ENCODE measurements at places on chromosomes 6 and 20. TPM values are rescaled to one million over a fixed set of nuclear protein-coding genes. Genes with fewer than 3 reads are reported as not detected.
A peak's percentile ranks its signal among the peaks of the same experiment; 100 is the strongest.

The LPA gene
- not detected for total RNA-seq

The PRDM1 gene
- total RNA-seq = 1.5 TPM

The GDAP1L1 gene
- total RNA-seq = not detected

The OVOL2 gene
- total RNA-seq = not detected

The C6orf52 gene
- total RNA-seq = 0.25 TPM

The FOXA2 gene
- total RNA-seq = not detected

The LY6G6C gene
- total RNA-seq = not detected

The ADGB gene
- total RNA-seq = not detected

The USP49 gene
- 2.0 TPM for total RNA-seq

The CPNE5 gene
- total RNA-seq = 5.0 TPM

The POPDC3 gene
- total RNA-seq = 0.39 TPM

The TINAG gene
- not detected for total RNA-seq

The ZHX3 gene
- total RNA-seq = 6.4 TPM

The HLA-DQB1 gene
- total RNA-seq = under 0.01 TPM

The UST gene
- under 0.01 TPM for total RNA-seq

- DNase-seq = no peak
Measured at GRCh38 chr6:72389698-72390097, 232.2 kb upstream of the KCNQ5 start.

- DNase-seq = no peak
Measured at GRCh38 chr6:52356017-52356416, 5.9 kb upstream of the PAQR8 start.

GRCh38 chr20:49283703-49284625 is 6.1 kb upstream of the ZNFX1 start:
- DNase-seq = no peak

- DNase-seq = no peak
Measured at GRCh38 chr6:91719414-91719813, 1132.5 kb upstream of the MAP3K7 start.

GRCh38 chr20:22690616-22691179 is 106.3 kb upstream of the FOXA2 start:
- no peak for DNase-seq

DNA sequence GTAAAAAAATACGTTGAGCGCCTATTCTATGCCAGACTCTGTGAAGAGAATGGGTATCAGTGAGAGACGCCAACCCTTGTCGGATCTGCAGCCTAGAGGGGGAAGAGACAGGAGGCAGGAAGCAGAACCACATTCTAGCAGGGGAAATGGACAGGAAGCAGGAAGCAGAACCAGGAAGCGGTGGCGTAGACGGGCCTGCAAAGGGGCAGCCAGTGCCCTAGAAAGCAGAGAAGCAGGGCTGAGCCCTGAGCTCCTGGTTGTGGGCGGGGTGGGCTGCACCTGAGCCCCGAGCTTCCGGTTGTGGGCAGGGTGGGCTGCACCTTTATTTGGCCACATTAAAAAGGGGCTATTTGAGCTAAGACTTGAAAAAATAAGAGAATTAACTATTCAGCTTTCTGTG is 71.9 kb downstream of the FAM120B start:
- peak; percentile 18 for DNase-seq

DNA sequence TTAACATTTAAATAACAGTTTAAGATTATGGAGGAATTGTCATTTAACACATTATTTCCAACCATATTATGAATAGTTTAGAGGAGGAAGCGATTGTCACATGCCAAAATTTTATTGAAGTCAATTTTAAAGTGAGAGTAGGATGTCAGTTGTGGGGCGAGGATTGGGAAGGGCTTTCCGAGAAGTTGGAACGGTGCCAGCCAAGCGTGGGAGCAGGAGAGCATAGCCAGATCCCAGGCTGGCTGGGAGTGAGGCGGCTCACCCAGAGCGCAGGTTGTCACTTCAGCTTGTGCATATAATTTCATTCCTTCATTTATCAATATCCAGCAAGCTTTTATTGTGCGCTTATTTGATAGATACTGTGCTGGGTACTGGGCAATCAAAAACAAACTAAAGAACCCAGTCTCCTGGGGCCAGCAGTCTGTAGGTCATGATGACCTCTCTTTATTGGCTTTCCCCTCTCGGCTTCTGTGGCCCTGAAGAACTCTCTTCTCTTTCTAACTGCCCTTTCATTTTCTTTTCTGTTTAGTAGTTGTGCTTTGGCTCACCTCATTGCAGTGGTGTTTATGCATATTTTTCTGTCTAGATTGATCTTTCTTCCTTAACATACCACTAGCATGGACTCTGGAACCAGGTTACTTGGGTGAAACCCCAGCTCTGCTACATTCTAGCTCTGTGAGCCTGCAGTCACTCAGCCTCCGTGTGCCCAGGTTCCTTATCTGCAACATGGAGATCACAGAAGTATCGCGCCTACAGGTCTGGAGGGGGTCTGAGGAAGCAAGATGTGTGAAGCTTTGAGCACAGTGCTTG is 6.4 kb downstream of the CEP43 start:
- no peak for DNase-seq

DNA sequence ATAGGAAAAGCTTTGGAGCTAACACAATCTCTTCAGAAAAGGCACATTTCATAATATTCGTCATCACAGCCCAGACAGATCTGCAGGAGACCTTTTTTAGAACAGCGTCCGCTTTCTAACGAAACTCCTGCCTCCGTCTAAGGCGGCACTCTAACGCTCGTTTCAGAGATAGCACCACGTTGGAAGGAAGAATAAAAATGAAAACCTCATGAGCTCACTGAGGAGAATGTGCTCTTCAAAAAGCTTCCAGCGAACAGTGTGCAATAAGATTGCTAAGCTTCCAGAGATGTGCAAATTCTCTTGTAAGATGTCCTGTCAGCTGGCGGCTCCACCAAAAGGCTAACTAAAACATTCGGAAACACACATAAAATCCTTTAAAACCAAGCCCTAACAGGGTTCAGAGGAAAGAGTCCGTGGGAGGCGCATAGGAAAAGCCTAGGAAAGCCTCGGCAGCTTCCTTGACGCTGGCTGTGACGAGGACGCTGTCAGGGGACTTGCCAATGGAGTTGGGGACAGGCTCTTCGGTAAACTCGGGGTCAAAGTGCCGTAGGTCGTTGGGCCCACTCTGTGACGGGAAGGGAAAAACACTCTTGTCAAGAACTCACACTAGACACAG is 117.6 kb upstream of the SLC2A12 start:
- peak; percentile 40 for DNase-seq

GRCh38 chr6:159170333-159170672 is 1.1 kb downstream of the FNDC1 start:
- no peak for DNase-seq

DNA sequence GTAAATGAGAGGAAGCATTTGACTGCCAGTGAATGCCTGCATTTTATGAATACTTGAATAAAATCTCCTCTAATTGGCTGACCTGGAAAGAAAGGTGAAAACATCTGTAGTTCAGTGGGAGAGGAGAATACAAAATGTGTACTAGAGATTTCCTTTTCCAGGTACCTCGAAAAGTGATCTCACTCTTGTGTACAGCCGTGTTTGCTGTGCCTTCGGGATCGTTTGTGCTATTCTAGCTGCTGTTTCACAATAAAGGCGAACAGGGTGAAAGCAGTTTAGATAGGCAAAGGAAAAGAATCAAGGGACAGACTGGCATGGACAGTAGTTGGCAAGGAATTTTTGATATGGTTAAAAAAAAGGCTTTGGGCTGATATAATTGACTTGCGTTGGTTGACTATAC is 112.3 kb downstream of the ARID1B start:
- no peak for DNase-seq

- DNase-seq = no peak
Measured at GRCh38 chr6:329888-330691, 37.8 kb downstream of the DUSP22 start.

GRCh38 chr6:34248198-34248726 is 544 bp downstream of the SMIM29 start:
- DNase-seq = no peak

GRCh38 chr20:10853176-10853575 is 179.4 kb upstream of the JAG1 start:
- DNase-seq = no peak

DNA sequence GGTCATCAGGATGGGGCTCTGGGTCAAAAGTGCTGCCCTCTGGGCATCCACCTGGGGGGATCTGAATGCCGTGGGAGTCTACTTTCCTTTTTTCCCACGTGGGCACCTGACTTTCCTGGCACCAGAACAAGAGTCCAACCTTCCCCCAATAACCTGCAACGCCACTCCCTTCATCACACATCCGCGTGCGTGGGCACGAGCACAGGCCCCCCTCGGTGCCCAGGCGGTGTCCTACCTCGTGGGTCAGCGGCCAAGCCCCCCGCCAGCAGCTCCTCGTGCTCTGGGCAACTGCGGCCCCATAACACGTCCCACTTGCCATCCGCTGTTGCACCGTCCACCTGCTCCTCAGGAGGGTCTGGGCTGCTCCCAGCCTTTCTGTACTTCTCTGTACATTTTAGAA is 87.0 kb downstream of the YTHDF1 start:
- DNase-seq = no peak

DNA sequence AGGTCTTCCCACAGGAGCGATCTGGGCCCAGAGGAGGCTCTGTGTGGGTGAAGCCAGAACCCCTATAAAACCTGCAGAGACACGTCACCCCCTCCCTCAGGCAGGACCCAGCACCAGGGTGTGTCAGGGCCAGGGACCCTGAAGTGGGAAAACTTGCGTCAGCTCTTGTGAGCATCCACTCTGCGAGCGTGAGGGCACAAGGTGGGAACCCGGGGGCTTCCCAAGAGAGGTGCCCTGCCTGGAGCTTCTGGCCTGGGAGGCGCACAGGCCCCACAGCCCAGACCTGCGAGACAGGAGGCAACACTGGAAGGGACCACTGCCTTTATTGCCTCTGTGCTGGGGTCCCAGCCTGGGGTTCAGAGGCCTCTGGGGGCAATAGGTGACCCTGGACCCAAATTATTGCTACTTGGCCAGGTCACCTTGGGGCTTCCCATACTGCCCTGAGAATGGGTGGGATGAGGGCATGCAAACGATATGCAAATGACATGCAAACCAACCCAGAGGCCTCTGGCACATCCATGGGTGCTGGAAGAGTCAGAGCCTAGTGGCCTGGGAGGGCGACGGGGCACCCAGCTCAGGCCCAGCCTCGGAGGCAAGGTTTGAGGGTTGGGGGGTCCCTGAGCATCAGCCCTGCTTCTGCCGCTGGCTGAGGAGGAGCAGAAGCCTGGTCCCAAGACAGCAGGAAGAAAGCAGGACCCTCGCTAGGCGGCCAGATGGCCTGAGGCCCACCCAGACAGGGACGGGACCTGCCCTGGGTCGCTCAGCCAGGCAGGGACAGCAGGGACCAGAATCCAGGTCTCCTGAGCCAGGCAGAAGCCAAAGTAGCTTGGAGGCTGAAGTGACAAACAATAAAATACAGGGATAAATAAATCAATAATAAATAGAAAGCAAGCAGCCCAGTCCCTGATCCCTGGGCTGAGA is 5.1 kb upstream of the C20orf144 start:
- no peak for DNase-seq

DNA sequence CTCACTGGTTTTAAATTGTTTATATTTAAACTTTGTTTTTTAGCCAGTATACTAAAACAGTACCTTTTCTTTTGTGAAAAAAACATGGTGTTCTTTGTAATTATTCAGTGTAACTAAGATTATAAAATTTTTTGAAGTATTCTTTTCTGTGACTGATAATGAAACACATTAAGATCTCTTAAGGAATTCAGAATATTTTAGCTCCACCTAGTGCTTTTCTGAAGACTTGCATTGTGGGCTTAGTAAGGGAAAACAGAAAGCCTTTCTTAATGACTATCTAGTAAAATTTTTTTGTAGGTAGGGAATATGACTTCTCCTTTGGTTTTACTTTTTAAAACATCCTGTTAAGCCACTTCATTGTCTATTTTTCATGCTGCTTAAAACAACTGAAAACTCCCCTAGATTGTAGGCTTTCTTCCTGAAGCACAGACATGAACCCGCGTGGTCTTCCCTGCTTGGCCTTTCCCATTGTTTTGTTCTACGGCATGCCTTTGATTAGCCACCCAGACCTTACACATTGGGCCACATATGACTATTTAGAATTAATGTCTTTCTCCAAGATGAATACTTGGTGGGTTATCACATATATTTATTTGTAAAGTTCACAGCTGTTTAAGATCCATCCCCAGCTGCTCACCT is 72.1 kb downstream of the AFDN start:
- peak; percentile 58 for DNase-seq

DNA sequence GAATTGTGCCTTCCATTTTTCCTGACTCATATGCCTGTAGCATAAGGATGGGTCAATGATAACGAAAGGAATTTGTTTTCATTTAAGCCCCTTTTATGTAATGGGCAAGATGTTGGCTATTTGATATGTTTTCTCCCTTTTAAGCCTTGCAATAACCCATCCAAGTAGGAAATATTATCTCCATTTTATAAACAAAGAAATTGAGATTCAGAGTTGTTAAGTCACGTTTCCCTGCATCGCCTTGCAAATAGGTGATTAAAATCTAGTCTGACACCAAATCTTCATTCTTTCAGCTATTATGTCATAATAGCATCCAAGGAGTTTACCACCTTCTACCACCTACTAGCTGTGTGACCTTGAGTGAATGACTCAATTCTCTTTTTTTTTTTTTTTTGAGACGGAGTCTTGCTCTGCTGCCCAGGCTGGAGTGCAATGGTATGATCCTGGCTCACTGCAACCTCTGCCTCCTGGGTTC is 7.0 kb downstream of the HNF4A start:
- DNase-seq = no peak

Measured in dermis microvascular lymphatic vessel endothelial cell (primary cell).